ENCODE measurements at places on chromosomes 5 and 9. TPM values are rescaled to one million over a fixed set of nuclear protein-coding genes. Genes with fewer than 3 reads are reported as not detected.

- H3K36me3 ChIP-seq: no peaks in the 10 kb centered on the region
- no peak overlapping the region for H3K4me3 ChIP-seq
- DNase-seq: no peak
- no peak overlapping the region for H3K27ac ChIP-seq
Observed at GRCh38 chr5:107381189-107381856, 289.4 kb downstream of the EFNA5 start.

Gene IL5
- total RNA-seq: not detected

GRCh38 chr5:15734058-15734457 lies 234.1 kb downstream of the FBXL7 start:
- no peak overlapping the region for H3K4me3 ChIP-seq
- H3K4me1 ChIP-seq: no peaks in the 10 kb centered on the region
- H3K27me3 ChIP-seq: no peaks in the 10 kb centered on the region

DNA sequence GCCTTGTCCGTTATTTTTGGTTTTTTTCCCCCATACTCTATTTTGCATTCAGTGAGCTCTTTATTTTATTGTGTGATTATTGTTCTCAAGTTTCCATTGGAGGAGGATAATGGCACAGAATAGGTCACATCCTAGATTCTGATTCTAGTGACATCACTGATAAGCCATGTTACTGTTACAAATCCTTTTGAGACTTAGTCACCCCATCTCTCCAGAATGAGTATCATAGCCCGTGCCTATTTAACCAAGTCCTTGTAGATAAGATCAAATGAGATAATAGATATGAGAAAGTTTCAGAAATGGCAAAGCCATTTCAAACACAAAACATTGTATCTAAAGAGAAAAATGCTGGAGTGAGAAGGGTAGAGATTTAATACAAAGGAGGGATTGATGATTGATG lies 242.6 kb downstream of the RAB3C start:
- DNase-seq: no peak
- H3K4me1 ChIP-seq: peaks cover 17% of the 10 kb centered on the region
- H3K27me3 ChIP-seq: no peaks in the 10 kb centered on the region
- no peak overlapping the region for H3K27ac ChIP-seq

DNA sequence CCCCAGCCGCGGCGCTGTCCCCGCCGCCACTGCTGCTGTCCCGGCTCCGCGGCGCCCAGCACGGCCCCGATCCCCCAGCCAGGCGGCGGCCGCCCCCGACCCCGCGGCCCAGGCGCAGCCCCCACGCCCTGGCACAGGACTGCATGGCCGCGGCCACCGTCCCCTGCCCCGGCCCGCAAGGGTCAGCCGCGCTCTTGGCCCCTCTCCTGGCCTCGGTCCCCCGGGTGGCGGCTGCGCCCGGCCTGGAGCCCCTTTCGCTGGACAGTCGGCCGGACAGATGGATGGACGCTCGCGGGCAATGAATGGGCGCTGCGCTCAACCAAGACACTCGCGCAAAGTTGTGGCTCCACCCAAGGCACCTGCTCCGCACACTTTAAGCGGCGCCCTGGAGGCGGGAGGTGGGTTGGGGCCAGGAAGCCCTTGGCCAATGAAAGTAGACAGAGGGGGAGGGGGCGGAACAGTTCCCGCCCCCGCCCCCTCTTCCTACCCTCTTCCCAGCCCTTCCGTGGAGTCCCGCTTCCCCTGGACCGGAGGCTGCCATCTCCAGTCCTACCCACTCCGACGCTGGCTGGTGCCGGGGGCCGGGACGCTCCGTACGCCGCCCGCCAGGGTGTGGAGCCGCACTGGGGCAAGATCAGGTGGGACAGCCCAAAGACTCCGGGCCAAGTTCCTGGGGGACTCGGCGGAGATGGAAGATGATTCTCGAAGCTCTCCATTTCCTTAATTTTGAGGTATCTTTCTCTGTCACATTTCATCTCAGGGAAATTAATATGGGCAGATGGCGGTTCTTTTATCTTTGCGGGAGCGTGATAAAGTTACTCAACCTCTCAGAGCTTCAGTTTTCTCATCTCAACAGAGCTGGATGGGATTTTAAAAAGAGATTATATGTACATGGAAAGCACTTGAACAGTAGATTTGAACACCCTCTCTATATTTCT lies at the start of gene GLDC:
GLDC (minus strand) TSS at position 375 of the 938 bp plus-strand sequence; CDS start at position 145, 230 bp downstream.
- H3K27ac ChIP-seq: peak within 1 kb of the TSS; percentile 85
- H3K36me3 ChIP-seq: no peaks in the 10 kb centered on the region
- H3K27me3 ChIP-seq: peaks cover 42% of the 10 kb centered on the region
- H3K4me3 ChIP-seq: peak within 1 kb of the TSS; percentile 82
